Naive thymus-derived CD4-positive, alpha-beta T cell (primary cell): ENCODE measurements at places on chromosomes 6 and 20. TPM values are rescaled to one million over a fixed set of nuclear protein-coding genes. Genes with fewer than 3 reads are reported as not detected.

GRCh38 chr20:32448306-32449056 is 90.3 kb downstream of the ASXL1 start:
- DNase-seq = no peak

- no peak for DNase-seq
Measured at GRCh38 chr6:47245745-47246371, 63.8 kb downstream of the TNFRSF21 start.

DNA sequence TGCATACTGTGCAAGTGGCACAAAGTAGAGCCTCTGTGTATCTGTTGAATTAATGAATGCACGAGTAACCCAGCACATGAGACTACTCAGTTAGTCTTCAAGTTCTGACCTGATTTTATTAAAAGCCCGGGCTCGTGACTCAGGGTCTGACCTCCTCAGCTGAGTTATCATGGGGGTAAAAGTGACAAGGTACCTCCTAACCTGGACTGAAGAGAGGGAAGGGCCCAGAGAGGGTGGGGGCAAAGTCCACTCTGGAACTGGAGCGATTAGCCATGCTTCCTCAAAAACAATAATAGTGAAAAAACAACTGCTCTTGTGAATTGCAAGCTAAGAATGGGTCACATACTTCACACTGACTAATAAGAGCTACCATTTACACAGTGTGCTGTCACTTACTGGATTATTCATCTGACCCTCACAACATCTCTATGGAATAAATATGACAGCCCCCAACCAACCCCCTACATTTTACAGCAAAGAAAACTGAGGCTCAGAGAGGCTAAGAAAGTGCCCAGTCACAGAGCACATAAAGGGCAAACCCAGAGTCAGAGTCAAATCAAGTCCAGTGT is 26.7 kb downstream of the TRERF1 start:
- no peak for DNase-seq

GRCh38 chr6:22298475-22298890 is 1.6 kb upstream of the PRL start:
- DNase-seq = no peak

DNA sequence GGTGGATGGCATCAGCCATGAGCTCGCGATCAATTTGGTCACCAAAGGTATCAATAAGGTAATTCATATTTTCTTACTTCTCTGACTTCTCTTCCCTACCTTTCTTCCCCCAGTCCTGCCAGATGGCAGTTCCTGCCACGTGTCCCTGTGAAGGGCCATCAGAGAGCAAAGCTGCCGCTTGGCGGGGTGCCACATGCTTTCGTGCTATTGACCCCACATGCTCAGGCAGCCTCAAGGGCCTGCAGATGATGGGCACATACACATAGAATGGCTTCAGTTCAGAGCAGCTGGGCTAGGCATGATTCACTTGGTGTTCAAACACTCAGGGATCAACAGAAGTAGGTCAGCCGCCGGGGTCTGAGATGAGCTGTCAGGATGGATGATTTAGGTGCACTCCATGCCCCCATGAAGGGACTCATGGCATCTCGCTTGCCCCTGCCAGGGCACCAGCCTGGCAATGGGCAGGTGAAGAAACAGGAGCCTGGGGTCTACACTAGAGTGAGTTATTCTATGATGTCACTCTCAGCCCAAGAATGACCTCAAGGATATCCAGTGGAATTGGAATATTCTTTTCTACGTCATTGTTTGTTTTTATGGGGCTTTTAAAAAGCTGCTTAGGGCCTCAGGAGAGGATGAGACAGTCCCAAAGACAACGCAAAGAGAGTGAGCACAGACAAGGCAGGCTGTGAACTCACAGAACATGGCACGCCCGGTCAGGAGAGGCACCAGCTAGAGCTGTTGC is 25.5 kb downstream of the BANF2 start:
- no peak for DNase-seq

- DNase-seq = no peak
Measured at GRCh38 chr6:127618729-127619128, 41.8 kb downstream of the C6orf58 start.

DNA sequence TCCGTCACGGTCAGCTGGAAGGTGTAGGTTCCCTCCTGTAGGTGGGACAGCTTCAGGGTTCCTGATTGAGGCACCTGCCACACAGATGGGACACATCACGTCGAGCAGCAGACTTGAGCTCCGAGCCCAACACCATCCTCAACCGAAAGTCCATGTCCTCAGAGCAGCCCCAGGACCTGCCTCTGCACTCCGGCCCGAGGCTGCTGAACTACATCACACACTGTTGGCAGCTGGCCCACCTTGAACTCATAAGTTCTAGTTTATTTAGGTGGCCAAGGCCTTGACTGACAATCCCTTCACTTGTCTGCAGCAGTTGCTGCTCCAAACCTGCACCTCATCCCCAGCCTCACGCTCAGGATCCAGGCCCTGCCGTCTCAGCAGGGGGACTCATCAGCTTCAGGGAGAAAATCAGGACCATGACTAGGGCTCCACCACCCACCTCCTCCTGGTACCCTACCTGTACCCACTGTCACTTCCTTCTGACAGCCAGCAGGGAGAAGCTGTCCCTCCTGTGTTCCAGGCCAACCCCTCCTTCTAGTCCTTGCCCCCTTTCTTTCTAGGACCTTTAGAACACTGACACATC is 21.0 kb downstream of the LRP11 start:
- DNase-seq = no peak

DNA sequence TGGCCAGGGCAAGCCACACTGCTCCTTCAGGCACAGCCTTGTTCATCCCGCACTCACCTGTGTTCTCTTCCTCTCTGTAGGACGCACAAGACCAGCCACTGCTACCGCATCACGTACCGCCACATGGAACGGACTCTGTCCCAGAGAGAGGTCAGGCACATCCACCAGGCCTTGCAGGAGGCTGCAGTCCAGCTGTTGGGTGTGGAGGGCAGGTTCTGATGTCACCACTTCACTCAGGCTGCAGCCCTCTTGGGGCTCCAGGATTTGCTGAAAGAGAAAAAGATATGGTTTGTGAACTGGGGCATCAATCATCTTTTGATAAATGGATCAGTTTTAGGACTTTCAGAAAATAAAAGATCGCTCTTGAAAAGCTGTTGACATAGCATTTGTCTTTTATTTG is 235.5 kb downstream of the NRN1 start:
- no peak for DNase-seq

GRCh38 chr6:124203101-124203811 is 399.6 kb downstream of the NKAIN2 start:
- DNase-seq = no peak

DNA sequence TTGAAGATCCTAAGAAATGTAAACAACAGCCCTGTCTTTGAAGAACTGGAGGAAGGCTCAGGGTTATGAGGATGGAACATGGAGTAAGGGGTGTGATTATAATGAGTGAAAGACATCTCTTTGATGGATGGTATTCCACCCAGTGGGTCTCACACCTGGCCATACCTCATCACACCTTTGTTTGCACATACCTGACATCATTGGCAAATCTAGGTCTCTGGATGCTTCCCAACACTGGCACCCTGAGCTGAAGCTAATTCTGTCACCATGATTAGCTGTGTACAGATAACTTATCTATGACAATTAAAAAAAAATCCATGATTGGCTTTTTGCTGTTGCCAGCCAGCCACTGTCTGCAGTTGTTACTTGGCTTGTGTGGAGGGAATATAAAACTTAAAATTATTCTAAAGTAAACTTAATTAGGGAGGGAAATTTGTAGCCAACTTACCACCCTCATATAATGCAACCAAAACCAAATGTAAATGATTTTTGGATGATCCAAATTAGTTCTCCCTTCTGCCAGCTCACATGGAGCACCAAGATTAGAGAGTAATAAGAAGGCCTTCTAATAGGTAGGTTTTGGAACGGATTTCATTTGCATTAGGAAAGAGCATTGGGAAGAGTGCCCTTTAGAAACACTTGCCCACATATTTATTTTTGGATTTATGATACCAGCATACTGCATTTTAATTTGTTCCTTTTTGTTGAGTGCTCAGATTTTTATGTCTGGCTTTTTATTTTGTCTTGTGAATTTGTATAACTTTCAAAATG is 249.5 kb downstream of the SOX4 start:
- DNase-seq = no peak

- DNase-seq = no peak
Measured at GRCh38 chr6:64330694-64331307, 695.2 kb downstream of the PHF3 start.

- no peak for DNase-seq
Measured at GRCh38 chr6:79608334-79609224, 22.6 kb upstream of the SH3BGRL2 start.

DNA sequence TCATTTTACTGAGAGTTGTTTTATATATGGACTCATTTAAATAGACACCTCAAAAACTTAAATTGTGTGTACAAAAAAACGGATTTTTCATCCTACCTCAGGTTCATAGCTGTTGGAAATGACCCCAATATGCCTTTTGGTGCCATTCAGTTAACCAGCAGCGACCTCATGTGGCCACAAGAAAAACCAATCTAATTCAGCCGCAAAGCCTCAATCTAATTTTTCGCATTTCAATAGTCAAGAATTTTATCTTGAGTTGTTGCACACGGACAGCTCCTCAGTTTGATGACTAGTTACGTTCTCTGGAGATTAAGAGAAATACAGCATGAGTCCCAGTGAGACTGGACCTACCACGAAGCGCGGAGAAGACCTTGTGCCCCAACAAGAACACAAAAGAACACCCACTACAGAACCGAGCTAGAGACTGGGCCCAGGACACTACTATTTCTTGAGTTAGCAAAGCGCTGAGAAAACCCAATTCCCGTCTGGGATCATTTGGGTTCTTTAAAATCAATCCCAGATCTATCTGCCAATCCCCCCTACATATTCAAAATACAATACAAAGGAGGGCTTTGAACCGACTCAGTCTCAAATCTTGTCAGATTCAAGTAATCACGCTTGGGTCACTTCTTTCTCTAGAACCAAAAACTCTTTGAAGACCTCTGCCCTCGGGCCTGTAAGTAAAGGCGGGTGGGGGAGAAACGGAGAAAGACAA is 1.1 kb downstream of the TCP11 start:
- no peak for DNase-seq

The BCAS1 gene
- total RNA-seq = not detected

The HRH3 gene
- not detected for total RNA-seq

The BPIFB4 gene
- not detected in 2 replicates for total RNA-seq

The ZC2HC1B gene
- not detected for total RNA-seq

The UBD gene
- not detected for total RNA-seq
